ENCODE measurements at places on chromosomes 1 and 21.

- peak; percentile 23 for DNase-seq
Observed at GRCh38 chr1:231571904-231572303, 43.4 kb downstream of the TSNAX start.

DNA sequence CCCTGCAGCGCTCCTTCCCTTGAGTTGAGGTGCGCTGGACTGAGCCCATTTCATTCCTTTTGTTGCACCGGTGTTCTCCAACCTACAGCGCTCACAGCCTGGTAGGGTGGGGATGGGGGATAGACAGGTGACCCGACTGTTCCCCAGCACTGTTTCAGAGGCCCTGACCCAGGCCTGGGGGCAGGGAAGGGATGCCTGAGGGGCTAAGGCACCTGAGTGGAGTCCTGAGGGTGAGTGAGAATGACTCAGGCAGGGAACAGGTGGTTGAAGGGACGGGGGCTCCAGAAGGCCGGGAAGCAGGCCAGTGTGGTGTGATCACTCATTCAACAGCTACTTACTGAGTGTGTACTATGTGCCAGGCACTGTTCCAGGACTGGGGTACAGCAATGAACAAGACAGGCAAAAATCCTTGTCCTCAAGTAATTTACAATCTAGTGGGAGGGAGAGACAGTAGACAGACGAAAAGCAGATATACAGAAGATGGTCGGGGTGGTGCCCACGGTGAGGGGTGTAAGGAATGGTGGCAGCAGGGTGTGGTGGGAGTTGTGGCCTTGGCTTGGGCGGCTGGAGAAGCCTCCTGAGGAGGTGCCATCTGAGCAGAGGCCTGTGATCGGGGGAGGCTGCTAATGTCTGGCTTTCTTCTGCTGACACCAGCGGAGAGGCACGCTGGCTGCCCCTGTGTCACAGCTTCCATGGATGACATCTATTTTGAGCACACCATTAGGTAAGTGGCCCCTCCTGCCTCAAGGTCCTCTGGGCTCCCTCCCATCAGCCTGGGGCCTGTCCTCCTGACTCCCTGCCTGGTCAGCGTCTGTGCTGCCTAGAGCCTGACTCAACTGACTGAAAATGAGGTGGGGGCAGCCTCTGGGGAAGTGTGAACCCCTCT lies 37.4 kb downstream of the ACOT11 start:
- DNase-seq: no peak

GRCh38 chr1:226063224-226063976 lies 884 bp downstream of the H3-3A start:
- DNase-seq: peak; percentile 69

DNA sequence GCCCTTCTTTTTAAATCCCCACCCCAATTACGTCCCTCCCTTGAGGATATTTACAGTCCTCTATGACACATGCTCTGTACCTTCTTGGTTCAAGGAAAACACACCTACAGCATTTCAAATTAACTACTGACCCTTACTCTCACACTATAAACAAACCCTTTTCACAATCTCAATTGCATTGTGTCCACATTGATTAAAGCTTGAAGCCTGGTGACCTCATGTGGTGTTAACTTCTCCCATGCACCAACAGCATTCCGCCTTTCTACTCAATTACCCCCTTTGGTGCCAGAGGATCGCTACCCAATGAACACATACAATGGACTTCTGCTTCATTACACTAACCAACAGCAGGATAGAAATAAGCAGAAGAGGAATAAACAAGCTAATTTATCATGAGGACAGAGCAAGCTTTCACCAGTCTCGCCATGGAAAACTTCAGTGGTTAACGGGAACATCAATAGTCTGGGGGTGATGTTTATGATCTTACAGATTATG lies 15.2 kb downstream of the WLS start:
- DNase-seq: no peak

DNA sequence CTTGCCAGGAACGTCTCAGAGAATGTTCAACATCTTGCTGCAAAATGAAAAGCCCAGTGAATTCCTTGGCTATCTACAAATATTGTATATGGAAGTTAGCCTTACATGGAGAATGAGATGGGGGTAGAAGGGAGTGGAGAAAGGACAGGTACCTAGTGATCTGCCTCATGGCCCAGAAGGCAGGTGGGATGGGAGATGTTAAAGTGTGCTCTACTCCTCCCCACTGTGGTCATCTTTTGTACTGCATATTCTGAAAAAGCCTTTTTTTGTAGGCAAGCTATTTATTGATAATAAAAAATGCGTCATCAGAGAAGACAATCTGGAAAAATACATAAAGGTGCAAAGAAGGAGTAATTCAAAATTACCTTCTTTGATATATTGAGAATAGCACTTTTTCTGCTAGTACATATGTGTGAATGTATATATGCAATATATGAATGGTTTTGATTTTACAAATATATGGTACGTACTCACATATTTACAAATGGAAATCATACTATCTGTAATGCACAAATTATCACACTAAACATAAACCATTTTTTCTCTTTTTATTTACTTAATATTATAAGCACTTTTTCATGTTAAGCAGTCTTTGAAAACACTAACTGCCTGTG lies 19.1 kb upstream of the SLC5A9 start:
- DNase-seq: peak; percentile 19

DNA sequence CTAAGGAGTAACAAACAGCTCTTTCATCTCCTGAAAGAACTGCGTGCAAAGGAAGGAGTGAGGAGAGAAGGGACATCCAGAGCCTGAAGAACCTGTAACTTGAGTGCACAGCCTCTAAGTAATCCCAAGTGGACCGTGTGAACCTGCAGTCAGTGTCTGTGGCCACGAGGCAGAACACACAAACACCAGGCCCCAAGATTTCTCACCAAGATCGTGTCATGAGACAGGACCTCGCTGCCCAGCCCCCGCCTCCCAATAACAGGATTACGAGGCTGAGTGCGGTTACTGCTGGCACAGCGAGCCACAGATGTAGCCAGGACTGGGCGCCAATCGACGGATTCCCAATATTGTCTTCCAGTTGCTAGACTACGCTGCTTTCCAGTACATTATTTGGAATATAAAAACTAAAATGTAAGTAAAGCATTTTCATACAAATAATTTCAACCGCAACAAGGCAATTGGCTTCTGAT lies 101.3 kb upstream of the SLC25A33 start:
- no peak for DNase-seq

GRCh38 chr1:171486048-171486519 lies 754 bp downstream of the PRRC2C start:
- DNase-seq: peak; percentile 79

- DNase-seq: peak; percentile 78
Observed at GRCh38 chr1:234980645-234981396, 147.8 kb downstream of the TOMM20 start.

DNA sequence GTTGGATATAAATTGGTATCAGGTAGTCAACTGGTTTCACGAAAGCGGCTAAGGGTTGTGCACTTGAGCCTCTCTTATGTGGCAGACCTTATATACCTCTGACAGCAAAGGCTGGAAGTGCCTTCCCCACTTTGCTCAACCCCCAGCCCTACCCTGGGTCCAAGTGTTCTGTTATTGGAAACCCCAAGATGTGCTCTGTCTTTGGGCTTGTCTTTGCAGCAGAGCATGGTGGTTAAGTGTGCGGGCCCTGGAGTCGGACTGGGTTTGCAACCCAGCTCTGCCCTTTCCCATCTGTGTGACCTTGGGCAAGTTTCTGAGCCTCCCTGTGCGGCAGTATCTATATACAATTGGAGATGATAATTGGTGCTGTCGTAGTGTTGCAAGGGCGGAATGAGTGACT lies 11.2 kb upstream of the IL10 start:
- DNase-seq: no peak

DNA sequence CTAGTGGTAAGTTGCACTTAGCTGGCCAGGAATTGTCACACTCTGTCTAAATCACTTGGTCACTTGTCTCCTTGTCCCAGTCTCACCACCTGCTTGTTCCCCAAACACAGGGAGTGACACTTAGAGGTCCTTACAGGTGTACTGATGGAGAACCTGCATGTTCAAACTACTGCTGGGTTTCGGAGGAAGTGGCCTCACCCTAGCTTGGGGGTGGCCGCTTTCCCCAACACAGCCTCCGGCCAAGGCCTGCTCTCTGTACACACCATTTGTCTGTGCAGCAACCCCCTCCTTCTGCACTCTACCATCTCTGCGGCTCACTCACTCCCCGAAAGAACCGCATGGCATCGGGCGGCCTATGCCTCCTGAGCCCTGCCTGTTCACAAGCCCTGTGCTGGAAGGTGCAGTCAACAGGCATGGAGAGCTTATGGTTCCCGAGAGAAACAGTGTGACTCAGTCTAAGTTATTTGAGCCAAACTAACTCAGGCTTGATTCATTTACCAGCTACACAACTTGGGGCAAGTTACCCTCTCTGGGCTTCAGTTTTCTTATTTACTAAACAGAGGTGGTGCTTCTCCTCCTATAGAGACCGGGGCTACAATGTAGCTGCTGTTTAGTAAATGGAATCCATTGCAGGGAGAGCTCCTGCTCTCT lies 10.5 kb upstream of the SPRR4 start:
- no peak for DNase-seq

DNA sequence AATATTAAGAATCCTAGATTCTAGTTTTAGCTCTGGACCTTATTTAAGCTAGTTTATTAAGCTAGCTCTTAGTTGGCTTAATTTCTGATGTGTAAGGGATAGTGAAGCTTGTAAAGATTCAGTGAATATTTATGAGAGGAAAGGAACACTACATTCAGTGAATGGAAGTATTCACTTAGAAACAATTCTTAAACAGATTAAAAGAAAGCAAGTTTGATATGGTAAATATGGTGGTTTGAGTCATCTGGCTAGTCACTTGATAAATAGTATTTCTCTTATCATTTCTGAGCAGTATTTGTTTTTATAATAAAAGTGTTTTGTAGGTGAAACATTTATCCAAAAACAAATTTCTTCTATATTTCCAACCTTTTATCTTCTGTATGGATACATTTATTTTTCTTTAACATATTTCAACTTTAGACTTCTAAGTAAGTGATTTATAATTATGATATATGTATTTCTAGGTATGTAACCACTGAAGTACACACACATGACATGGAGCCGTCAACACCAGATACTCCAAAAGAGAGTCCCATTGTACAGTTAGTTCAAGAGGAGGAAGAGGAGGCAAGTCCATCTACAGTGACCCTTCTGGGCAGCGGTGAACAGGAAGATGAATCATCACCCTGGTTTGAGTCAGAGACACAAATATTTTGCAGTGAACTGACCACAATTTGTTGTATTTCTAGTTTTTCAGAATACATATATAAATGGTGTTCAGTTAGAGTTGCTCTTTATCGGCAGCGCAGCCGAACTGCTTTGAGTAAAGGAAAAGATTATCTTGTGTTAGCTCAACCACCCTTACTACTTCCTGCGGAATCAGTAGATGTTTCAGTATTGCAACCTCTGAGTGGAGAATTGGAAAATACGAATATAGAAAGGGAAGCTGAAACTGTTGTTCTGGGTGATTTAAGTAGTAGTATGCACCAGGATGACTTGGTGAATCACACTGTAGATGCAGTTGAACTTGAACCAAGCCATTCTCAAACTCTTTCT lies 55.6 kb downstream of the SUCO start:
- DNase-seq: no peak

All from umbilical cord (tissue), 2 donors.